D341Med (cell line): ENCODE measurements at places on chromosomes 4 and X.

- no peak for DNase-seq
Measured at GRCh38 chrX:111254896-111255693, 15.2 kb downstream of the CAPN6 start.

DNA sequence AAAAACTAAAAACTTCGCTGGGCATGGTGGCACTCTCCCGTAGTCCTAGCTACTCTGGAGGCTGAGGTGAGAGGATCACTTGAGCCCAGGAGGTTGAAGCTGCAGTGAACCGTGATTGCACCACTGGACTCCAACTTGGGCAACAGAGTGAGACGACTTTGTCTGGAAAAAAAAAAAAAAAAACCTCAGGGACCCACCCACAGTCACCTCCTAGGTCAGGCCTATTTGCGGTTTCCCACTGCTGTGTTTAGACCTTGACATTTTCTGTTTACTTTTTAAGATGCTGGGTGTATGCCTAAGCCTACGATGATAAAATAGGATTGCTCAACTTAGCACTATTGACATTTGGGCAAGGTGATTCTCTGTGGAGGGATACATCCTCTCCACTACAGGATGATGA is 197.4 kb upstream of the TBL1X start:
- no peak for DNase-seq

- DNase-seq: no peak
Measured at GRCh38 chrX:153921511-153922446, 4.3 kb downstream of the ARHGAP4 start.

DNA sequence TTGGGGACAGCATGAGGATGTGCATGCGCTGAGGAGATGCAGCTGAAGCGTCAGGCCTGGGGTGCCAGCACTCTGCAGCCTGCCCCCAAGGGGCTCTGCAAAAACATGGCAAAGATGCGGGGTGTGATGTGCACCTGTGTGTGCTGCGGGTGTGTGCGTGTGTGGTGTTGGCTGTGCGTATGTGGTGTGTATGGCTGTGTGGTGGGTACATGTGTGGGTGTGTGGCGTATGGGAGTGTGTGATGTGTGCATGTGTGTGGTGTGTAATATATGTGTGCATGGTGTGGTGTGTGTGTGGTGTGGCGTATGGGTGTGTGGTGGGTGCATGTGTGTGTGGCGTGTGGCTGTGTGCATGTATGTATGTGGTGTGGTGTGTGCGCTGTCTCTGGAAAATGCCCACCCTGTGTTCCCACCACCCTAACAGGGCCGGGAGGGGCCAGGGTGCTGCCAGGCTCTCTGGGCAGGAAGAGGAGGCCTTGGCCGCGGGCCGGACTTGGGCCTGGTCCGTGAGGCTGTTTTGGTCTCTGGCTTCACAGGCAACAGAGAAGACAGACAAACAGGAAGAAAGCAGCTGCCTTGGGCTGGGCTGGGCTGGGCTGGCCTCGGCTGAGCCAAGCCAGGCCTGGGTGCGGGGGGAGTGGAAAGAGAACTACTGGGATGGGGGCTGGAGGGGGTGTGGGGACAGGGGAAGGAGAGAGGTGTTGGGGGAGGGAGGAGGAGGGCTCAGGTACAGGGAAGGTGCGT is 1.1 kb upstream of the AVPR2 start:
- no peak for DNase-seq

DNA sequence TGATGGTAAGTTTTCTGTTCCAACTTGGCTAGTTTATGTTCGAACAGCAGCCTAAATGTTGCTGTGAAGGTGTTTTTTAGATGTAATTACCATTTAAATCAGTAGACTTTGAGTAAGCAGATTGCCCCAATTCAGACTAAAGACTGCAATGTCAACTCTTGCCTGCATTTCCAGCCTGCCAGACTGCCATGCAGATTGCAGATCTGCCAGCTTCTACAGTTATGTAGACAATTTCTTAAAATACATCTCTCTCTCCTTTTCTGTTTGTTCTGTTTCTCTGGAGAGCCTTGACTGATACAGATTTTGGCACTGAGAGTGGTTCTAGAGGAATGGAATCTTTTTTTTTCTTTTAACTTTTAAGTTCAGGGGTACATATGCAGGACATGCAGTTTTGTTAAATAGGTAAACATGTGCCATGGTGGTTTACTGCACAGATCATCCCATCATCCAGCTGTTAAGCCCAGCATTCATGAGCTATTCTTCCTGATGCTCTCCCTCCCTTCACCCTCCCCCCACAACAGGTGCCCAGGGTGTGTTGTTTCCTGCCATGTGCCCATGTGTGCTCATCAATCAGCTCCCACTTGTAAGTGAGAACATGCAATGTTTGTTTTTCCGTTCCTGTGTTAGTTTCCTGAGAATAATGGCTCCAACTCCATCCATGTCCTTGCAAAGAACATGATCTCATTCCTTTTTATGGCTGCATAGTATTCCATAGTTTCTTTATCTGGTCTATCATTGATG is 227.8 kb downstream of the CPE start:
- no peak for DNase-seq

DNA sequence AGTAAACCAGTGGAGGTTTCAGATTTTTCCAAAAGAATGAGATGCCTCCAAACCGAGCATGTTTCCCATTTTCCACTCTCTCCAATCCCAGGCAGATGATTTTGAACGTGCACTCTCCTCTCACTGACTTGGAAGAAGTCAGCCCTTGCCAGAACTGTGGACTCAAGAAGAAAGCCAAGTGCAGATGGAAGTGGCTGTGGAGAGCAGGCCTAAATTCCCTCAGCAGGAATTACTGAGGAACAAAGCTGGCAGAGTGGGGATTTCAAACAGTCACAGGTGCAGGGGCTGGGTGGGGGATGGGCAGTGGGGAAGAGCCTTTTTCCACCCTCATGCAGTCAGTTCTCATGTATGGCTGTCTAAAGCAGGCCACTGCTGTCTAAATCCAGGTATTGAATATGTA is 83.5 kb upstream of the PLAC1 start:
- no peak for DNase-seq

- no peak for DNase-seq
Measured at GRCh38 chr4:6279582-6280289, 10.1 kb downstream of the WFS1 start.

DNA sequence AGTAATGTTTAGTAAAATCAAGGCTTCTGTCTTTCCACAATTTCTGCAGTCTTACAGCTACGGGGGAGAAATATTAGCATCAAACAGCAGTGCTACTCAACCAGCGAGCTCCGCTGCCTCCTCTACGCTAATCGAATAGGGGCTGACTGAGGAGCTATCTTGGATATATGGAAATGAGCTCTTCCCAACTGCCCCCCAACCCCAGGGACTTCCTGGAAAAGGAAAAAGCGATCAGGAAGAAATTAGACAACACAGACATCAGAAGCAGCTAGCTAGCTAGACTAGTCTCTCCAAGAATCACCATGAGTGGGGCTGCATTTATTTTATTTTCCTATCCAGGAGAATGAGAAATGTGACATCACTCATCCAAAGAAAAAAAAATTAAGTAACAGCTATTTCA is 7.6 kb downstream of the NKX6-1 start:
- DNase-seq: no peak

DNA sequence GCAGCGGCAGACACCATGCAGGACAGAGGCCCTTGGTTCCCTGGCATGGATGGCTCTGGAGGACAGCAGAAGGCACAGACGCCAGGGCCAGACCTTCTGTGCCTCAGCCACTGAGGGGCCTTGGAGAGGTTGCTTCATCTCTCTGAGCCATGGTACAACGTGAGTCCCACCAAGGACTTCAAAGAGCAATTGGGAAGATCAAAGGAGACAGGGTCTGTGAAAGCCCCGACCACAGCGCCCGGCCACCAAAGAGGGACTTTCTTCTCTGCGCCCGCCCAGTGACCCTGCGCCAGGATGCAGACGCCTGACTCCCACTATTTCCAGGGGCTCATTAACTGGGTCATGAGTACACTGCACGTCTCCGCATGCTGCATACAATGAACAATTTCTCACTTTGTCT is 174.0 kb downstream of the AFAP1 start:
- DNase-seq: no peak

GRCh38 chr4:152510349-152511147 is 25.3 kb downstream of the FBXW7 start:
- no peak for DNase-seq

- no peak for DNase-seq
Measured at GRCh38 chr4:76987153-76987591, 37.6 kb downstream of the SEPTIN11 start.

- no peak for DNase-seq
Measured at GRCh38 chrX:84258708-84259107, 70.7 kb upstream of the RPS6KA6 start.

- DNase-seq: no peak
Measured at GRCh38 chr4:138835832-138836533, 179.6 kb upstream of the NOCT start.

DNA sequence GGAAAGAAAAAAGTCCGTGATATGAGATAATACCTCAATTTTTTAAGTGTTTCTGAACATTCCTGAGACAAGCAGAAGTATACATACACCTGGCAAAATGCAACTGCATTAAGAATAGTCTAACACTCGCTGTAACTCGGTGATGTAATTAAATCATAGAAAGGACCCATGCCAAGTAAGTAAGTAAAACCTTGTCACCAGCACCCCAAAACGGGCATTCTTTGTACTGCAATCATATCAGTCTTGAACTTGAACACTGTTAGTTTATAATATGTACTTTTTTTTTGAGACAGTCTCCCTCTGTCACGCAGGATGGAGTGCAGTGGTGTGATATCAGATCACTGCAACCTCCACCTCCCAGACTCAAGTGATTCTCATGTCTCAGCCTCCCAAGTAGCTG is 47.4 kb downstream of the SMIM14 start:
- no peak for DNase-seq

DNA sequence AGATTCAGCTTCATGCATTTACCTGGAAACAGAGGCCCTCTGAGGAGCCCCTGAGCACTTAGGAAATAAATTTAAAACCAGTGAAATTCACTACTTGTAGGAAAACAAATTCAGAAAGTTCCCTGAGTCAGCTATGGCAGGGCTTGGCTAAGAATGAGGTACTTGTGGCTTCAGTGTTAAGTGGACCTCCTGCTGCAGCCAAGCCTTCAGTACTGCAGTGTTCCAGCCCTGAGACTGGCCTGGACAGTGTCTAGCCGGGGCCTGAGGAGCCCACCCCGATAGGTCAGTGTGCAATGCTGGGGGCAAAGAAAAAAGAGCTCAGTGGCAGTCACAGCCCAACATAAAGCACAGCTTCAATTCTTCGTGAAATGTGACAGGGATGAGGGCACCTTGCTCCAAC is 41.9 kb downstream of the F11 start:
- no peak for DNase-seq

DNA sequence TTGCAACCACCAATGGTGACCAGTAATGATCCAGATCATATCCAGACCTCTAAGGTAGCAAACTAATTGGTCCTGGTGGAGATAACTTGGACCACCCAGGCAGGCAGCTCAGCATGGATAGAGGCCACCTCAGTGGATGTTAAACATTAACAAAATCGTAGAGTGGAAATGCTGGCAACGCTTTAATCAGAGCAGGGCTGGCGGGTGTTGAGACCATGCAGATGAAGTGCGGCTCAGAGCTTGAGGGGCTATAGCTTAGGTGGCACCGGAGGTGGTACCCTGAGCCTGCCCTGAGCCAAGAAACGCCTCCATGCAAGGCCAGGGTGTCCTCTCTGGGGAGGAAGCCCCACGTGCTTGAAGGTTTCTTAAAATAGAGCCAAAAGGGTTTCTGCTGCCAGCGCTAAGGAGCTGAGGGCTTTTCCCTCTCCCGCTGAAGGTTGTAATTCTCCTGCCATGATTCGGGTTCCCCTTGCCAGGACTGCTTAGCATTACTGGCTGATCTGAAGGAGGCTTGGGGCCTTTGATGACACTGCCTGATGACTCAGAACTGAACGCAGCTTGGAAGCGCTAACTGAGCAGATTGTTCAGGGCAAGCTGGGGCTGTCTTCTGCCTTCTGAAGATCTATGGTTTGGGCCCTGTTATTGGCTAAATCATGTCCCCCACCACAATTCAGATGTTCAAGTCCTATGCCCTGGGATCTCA is 177.8 kb upstream of the ATP6AP2 start:
- DNase-seq: no peak

DNA sequence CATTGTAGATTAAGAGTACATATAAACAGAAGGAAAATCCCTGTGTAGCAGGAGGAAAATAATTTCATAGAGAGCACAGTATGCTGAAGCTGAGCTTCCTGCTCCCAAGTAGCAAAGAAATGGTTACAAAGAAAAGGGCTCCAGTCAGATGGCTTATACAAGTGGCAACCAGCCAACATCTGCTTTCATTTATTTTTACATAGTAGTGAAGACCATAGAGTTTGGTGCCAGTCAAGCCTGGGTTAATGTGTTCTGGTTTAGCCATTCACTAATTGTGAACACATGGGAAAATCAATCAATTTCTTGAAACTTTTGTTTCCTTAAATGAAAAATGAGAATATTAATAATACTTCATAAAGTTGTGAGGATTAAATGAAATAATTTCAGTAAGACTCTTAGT is 111.3 kb upstream of the ELOVL6 start:
- no peak for DNase-seq

- peak; percentile 52 for DNase-seq
Measured at GRCh38 chr4:152536545-152537182, 772 bp upstream of the FBXW7 start.

DNA sequence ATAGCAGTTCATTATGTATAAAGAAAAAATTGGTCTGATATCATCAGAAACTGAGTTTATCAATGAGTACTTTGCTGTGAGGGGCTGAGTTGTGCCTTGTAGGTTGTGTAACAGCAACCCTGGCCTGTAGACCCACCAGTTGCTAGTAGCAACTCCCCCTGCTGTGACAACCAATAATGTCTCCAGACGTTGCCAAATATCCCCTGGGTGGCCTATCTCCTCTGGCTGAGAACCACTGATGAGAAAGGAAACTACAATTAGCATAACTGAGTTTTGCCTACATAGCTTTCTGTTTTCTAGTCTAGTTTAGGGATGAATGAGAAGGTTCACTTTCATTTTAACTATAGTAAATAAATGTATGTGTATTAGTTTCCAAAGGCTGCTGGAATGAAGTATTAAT is 234.1 kb downstream of the CPE start:
- no peak for DNase-seq

- DNase-seq: no peak
Measured at GRCh38 chrX:66036231-66036630, 3.6 kb downstream of the VSIG4 start.

GRCh38 chr4:127400731-127401346 is 231.9 kb upstream of the INTU start:
- DNase-seq: peak; percentile 59

- no peak for DNase-seq
Measured at GRCh38 chr4:153799694-153800074, 10.8 kb upstream of the SFRP2 start.

GRCh38 chrX:39580043-39580442 is 517.7 kb downstream of the BCOR start:
- no peak for DNase-seq

DNA sequence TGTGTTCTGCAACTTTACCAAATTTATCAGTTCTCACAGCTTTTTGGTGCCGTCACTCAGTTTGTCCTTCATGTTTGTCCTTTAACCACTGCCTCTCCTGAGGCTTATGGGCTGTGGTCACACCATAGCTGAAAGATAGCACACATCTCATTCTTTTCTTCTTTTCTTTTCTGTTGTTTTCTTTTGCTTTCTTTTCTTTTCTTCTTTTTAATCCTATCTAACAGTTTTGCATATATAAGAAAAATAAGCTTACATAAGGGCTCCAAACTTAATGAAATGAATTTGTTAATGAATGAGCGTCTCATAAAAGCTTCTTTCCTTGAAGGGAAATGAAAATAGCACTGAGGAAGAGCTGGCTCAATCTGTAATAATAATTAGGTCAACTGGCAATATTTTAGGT is 1061.2 kb downstream of the PCDH18 start:
- DNase-seq: no peak
